ENCODE measurements at places on chromosomes 2 and 18.

- no peak for DNase-seq
These were observed 166.1 kb downstream of the LAMA1 start for GRCh38 chr18:6951336-6952090.

DNA sequence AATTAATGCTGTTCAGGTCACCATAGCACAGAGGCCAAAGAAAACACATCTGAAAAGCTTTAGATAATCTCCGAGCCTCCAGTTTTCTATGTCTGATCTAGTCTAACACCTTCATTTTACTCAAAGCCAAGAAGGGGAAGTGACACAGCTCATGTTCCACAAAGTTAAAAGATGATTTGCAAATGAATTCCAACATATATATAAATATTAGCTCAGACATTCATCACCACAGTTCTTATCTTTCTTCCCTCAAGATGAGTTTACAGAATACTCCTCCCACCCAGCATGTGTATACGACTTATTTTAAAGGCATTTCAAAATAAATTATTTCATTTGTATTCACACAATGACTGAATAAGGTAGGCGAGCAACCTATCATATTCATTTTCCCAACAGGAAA is 82.4 kb downstream of the AAK1 start:
- DNase-seq, result no peak

DNA sequence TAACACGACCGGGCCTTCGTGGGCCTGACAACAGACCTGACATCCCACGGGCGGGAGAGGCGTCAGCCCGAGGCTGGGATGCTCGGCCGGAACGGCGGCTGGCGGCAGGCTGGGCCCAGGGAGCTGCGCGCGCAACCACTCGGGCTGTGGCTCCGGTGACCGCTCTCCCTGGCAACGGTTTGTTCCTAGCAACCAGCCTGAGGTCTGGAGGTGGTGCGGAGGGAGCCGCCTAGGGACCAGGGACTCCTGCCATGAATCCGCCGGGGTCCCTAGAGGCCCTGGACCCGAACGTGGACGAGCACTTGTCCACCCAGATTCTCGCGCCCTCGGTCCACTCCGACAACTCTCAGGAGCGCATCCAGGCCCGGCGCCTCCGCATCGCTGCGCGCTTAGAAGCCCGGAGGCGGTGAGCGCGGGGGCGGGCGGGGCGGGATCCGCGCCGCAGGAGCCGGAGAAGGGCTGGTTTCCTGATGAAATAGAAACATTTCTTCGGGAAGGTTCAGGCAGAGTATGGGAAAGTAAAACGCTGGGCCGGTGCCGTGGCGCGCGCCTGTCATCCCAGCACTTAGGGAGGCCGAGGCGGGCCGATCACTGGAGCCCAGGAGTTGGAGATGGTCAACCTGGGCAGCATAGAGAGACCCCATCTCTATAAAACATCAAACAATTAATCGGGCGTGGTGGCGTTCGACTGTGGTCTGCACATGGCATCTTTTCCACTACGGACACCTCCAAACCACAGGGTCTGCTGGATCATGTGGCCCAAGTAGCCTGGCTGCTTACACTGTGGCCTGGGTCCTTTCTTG is at the start of gene DRC1:
DRC1 (plus strand) TSS at position 182 of the 803 bp plus-strand sequence; CDS start at position 252, 70 bp downstream.
- DNase-seq, result no peak

DNA sequence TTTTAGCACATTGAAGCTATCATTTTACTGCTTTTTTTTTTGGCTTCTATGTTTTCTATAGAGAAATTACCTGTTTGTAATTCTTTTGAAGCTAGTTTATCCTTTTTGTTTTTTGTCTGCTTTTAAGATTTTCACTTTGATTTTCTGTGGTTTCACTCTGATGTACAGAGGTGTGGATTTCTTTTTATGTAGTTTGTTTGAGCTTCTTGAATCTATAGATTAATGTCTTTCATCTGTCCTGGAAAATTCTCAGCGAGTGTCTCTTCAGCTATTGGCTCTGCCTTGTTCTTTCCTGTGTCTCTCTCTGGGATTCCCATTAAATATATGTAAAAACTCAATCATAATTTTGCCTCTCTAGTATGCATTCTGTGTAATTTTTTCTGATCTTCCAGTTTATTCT is 8.4 kb downstream of the POLE4 start:
- no peak for DNase-seq

- DNase-seq, result no peak
These were observed 91.5 kb downstream of the DYM start for GRCh38 chr18:49368876-49369440.

Data from stimulated activated CD4-positive, alpha-beta T cell treated with anti-CD3 and anti-CD28 coated beads, Interleukin-4, amount 100 ng/mL, for 24 hours (primary cell).